Fibroblast of the conjunctiva (primary cell): ENCODE measurements at places on chromosomes 4 and X.

DNA sequence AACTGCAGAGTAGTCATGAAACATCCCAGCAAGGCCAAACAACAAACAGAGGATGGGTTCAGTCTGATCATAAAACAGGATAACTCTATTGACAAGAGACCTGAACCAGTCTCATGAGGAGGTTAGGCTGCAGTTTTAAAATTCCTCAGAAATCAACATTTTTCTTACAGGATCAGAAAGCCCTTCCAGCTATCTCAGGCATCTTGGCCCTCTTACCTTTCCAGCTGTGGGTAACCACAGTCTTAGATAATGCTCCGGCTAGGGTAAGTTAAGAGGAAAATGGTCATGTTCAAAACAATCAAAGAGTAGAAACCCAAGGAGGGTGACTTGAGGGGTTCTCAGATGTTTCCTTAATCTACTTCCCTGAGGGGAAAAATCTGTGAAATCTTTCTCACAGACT, 5.1 kb downstream of the CTSO start:
- DNase-seq: no peak

DNA sequence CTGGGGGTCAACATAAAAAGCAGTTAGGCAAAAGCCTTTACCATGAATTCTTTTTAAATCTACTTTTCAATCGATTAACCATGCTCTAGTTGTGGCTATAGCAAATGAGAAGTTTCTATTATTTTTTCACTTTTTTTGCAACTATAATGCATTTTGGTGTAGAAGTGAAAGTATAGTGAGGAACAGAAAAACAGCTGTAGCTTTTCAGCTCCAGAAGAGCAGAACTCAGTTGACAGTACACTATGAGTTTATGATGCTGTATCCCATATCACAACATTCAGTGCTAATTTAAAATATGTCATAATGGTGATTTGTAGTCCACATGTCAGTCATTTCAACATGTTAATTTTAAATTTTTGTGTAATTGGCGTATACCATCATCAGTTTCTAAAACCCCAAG, 8.7 kb upstream of the MUC7 start:
- no peak for DNase-seq

- peak; percentile 26 for DNase-seq
Observed at GRCh38 chr4:182143822-182144625, 99.2 kb upstream of the TENM3 start.

DNA sequence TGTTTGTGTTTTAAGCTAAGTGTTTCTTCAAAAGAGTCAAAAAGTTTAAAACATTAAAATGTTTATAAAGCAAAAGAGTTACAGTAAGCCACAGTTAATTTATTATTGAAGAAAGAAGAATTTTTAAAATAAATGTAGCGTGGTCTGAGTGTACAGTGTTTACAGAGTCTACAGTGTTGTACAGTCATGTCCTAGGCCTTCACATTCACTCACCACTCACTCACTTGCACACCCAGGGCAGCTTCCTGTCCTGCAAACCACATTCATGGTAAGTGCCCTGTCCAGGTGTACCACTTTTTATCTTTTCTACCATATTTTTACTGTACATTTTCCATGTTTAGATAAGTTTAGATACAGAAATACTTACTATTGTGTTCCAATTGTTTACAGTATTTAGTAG, 239.7 kb upstream of the AGA start:
- DNase-seq: no peak

- DNase-seq: no peak
Observed at GRCh38 chr4:83563998-83564397, 28.1 kb downstream of the GPAT3 start.

GRCh38 chrX:68914479-68914946, 85.7 kb downstream of the EFNB1 start:
- DNase-seq: no peak

DNA sequence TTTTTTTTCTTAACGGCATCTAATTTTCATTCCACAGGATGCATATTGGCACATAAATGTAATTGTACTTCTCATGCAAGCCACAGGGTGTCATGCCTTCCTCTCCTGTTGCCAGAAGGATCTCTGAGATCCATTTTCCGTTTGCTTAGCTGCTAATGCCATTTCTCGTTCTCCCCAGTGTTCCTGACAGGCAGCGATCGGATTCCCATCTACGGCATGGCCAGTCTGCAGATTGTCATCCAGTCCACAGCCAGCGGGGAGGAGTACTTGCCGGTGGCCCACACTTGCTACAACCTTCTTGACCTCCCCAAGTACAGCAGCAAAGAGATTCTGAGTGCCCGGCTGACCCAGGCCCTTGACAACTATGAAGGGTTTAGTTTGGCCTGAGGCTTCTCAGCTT, 8.9 kb upstream of the NAP1L5 start:
- DNase-seq: peak; percentile 69

DNA sequence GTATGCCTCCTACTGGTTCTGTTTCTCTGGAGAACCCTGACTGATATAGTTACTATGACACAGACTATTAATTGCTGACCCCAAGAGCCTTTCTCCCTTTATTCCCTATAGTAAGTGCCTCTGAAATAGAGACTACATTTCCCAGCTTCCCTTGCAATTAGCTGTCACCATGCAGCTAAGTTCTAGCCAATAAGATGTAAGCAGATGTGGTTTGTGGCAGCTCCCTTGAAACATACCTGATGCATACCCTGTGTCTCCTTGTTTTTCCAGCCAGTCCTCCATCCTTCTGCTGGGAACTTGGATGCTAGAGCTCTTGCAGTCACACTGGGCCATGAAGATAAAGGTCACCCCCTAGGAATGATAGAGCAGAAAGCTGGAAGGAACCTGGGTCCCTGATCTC, 9.7 kb upstream of the TMEM165 start:
- no peak for DNase-seq

DNA sequence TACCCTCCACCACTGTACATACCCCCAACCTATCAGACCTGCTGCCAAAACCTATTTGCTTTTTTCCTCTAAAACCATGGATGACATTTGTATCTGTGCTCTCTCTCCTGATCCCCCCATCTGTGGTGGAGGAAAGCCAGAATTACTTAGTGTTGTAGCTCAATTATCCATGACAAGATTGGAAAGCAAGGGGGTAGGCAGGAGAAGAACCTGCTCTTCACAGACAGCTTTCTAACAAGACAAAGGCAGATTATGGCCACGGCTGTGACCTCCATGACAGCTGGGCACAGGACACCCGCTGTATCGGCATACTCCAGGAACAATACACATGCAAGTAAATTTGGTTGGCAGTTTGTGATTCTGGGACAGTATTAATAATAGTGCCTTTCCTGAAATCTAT, 186.7 kb downstream of the ENOX2 start:
- no peak for DNase-seq

DNA sequence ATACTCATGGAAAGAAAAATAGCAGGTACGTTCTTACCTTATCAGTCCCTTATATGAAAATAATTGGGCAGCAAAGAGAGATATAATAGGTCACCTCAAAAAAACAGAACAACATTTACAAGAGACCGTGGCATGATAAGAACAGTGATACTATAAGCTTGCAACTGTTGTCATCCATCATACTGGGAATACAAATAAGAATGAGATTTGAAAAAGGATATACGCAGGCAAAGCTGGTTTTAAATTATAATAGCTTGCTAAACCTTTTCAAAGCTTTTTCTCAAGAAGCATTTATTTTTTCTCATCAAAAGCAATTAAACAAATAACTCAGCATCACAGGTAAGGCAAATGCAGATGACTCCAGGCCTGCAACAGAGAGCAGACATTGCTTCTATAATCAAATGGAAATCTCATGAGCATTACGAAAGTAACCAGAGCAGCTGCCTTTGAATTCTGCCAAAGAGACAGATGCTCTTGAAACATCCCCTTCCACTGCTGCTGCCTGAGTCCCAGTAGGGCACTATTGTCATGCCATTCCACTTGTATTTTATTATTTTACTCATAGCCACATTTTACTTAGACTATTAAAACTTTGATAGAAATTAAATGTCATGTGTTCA, 620.6 kb upstream of the GNPDA2 start:
- no peak for DNase-seq

DNA sequence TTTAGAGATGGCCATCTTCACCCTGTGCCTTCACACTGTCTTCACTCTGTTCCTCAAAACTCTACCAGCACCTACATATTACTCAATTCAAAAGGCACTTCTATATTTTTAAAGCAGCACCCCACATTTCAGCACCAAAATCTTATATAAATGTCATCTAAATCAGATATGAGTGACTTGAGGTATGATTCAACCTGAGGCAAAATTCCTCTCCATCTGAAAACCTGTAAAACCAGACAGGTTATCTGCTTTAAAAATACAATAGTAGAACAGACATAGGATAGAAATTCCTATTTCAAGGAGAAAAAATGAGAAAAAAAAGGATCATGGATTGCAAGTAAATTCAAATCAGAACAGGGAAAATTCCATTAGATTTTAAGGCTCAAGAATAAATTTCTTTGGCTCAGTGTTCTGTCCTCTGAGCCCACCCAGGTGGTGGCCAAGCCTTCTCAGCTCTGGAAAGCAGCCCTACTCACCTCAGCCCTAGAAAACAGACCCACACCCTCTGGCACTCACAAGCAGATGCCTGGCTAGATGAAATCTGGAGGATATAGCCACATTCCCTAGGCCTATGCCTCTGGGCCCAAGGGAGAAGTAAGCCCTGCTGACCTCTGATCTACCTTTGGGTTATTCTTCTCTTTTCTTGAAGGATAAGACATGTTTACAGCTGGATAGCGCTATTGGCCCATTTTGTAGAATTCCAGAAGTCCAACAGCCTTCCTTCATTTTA, 240.4 kb upstream of the ZCCHC13 start:
- DNase-seq: no peak

- DNase-seq: no peak
Observed at GRCh38 chr4:83152746-83153145, 38.2 kb upstream of the PLAC8 start.

GRCh38 chr4:26032142-26032541, 118.1 kb downstream of the SMIM20 start:
- DNase-seq: no peak

- no peak for DNase-seq
Observed at GRCh38 chr4:63618883-63619718, 790.1 kb downstream of the TECRL start.

GRCh38 chrX:65586491-65586890, 51.9 kb upstream of the LAS1L start:
- DNase-seq: no peak

GRCh38 chr4:123340381-123340701, 56.3 kb upstream of the SPRY1 start:
- DNase-seq: peak; percentile 73

GRCh38 chr4:75841641-75842520, 60.4 kb downstream of the PPEF2 start:
- no peak for DNase-seq

GRCh38 chrX:130267956-130268448, 697 bp downstream of the ZNF280C start:
- no peak for DNase-seq
